ENCODE measurements at places on chromosomes 4 and X.

DNA sequence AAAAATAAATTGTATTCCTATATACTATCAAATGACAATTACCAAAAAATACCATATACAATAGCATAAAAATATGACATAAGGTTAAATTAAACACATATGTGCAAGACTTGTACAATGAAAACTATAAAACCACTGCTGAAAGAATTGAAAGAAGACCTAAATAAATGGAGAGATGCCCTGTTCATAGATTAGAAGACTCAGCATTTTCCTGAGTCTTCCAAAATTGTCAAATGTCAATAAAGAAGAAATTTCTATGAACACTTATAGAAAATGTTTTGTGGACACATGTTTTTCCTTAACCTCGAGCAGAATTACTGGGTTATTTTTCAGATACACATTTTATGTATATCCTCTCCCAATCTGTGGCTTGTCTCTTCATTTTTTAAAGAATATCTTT, 103.1 kb upstream of the DCLK2 start:
- no peak for DNase-seq

GRCh38 chrX:14598330-14598729, 69.0 kb downstream of the GLRA2 start:
- no peak for DNase-seq

DNA sequence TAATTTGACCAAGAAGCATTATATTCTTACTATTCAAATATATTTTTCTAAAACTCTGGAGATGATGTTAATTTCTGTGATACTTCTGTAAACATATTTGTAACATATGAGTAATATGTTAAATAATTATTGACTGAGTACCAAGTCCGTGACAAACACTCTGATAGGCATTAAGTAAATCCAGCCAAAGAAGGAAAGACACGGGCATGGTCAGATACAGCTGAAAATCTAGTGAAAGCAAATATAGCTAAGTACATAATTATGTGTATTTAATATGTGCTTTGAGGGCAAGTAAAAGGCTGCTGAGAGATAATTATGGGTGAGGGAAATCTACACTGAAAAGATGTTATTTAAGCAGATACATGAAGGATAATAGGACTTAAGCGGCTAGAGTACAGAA, 1263.6 kb upstream of the ADGRL3 start:
- DNase-seq, result no peak

DNA sequence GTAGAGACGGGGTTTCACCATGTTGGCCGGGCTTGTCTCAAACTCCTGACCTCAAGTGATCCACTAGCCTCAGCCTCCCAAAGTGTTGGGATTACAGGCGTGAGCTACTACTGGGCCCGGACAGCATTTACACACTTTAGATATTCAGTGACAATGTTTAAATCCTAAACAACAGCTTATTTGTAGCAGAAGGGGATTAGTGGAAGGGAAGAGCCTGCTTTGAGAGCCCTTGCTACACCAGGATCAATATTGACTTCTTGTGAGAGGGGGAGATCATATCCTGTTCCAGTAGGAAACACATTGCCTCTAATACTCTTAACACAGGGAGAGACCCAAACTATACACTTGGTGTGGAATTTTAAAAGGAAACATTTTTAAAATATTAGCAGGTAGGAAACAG, 7.1 kb downstream of the MGST2 start:
- DNase-seq, result no peak

DNA sequence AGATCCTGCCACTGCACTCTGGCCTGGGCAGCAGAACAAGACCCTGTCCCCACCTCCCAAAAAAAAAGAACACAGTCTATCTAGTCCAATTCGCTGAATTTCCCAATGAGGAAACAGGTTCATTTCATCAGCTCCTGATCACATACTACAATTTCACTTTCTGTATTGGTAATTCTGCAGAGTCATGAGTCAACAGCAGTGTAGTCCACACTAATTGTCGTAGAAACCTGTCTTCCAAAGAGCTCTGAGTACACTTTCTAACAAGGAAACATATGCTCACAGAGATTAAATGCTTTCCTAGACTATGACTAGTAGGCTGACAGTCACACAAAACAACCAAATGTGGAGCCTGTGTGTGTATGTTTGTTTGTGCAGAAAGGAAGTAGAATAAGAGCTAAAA, 91.9 kb downstream of the GPC4 start:
- peak; percentile 35 for DNase-seq

GRCh38 chrX:20418379-20419150, 151.9 kb upstream of the RPS6KA3 start:
- DNase-seq, result no peak

- DNase-seq, result no peak
Measured at GRCh38 chr4:170374770-170375169, 285.0 kb upstream of the AADAT start.

GRCh38 chr4:56406151-56406550, 18.9 kb upstream of the AASDH start:
- no peak for DNase-seq

DNA sequence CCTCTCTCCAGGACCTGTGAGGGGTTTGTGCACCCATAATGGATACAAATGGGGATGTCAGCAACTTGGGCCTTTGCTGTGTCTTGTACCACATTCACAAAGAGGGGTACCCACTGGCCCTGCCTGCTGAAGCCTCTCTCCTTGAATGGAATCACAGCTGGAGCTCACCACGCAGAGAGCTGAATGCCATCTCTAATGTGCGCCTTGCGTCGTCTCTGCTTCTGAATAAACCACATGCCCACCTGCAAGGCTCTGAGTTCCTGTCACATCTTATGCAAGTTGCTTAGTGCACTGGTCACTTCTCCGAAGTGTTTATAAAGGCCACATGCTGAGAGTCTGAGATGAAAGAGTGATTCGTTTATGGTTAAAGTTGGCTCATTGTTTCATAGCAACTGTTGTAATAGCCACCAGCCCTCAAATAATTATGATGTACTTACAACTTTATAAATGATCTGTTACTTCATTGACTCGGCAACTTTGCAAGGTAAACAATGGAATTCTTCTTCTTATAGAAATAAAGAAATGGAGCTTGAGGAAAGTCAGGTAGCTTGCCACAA, 6.2 kb upstream of the PUDP start:
- no peak for DNase-seq

DNA sequence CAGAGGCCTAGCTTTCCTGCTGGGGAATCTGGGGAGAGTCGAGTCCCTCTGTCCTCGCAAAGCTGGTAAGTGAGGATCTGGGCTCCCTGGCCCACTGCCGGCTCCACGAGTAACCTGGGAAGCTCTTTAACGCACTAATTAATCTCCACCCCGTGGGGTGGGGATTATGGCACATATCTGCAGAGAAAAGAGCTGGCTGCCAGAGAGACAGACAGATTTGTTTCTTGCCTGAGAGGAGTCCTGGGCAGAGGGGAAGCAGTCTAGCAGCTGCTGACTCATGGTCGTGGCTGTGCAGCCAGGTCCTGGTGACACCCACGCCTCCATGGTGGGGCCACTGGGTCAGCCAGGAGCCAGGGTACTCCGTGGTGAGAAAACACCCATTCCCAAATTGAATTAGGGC, 14.0 kb downstream of the SORCS2 start:
- no peak for DNase-seq

DNA sequence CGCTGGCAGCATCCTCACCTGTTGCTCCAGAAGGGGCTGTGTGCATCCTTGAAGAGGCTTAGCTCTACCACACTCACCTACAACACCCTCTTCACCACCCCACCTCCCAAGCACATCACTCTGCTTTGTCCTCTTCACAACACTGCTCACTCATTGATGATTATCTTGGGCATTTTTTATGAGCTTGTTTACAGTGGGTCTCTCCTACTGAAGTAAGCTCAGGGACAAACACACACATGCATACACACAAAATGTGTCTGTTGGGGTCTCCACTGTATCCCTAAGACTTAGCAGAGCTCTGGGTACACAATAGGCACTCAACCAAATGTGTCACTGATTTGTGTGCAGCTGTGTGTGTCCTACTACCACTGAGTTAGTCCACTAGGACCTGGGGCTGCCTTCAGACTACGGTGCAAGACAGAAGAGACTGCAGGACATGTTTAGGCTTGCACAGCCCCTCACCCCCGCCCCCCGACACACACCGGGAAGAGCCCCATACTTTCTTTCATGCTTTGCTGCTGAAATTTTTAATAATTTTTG, 1.3 kb upstream of the GABRE start:
- no peak for DNase-seq

DNA sequence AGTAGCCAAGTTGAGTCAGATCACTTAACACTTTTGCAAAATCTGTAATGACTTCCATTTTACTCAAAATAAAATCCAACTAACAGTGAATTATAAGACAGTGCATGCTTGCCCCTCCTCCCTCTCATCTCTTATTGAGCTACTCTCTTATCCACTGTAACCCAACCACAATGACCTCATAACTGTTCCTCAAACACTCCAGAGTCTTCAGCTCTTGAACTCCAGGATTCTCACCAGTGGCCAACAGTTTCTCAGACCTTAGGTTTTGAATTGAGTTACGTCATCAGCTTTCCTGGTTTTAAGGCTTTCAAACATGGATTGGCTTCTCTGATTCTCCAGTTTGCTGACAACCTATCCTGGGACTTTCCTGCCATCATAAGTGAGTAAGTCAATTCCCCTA, 938.3 kb downstream of the RAB28 start:
- no peak for DNase-seq

GRCh38 chrX:154791939-154792338, 13.3 kb downstream of the MPP1 start:
- no peak for DNase-seq

DNA sequence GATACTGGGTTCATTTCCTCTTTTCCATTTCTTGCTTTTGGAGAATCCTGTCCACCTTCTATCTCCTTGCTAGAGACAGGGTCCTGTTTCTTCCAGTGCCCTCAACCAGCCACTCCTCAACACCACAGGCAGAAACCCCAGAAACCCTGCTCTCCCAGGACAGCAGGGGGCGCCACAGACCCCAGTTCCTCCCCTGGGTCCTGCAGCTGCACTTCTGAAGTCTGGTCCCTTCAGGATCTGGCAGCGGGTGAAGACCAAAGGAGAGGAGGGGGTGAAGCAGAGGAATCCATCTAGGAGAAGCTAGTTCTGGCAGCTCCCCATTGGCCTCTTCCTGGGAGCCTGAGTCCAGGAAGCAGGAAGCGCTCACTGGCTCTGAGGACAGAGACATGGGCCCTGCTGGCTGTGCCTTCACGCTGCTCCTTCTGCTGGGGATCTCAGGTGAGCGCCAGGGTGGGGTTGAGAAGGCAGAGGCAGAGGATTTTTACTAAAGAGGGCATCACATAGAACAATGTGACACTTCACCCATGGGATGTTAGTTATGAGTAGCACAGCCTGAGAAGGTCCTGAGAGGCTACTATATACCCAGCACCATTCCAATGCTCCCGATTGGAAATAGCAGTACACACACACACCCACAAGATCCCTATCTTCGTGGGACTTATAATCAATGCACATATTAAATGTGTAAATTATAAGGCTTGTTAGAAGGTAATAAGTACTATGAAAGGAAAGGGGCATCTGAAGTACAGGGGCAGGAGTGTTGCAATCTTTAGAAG, at the start of gene PRSS48:
Gene PRSS48 (plus strand): TSS at position 375 of the 776 bp plus-strand sequence. CDS start 12 bp downstream, at position 387.
- peak; percentile 59 for DNase-seq

DNA sequence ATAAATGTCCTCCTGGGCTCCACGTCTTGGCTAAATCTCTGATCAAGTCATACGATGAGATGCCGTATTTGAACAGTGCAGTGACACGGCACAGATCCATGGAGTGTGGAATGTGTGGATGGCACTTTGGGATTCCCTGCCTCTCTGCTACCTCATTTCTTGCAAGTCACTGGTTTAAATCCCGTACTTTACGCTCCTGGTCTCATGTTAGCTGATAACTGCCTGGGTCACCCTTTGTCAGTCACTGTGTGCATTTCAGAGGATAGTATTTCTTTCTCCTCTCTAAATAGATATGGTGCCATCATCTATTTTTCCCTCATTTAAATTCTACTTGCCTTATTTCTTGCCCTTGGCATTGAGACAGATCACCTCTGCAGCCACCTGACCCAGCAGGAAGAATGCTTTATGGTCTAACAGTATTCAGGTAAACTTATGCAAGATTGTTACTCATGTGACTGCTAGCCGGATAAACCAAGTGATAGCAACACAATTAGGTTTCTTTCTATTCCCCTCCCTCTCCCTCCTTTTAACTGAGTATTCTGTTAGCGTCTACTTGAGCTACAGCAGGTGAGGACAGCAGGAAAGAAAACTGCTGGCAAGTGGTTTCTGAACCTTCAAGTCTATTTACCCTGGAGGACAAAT, 2.8 kb downstream of the EGF start:
- DNase-seq, result no peak

- peak; percentile 21 for DNase-seq
Measured at GRCh38 chrX:45191383-45191782, 9.3 kb downstream of the DIPK2B start.

- peak; percentile 34 for DNase-seq
Measured at GRCh38 chrX:9369802-9370291, 95.0 kb upstream of the TBL1X start.

DNA sequence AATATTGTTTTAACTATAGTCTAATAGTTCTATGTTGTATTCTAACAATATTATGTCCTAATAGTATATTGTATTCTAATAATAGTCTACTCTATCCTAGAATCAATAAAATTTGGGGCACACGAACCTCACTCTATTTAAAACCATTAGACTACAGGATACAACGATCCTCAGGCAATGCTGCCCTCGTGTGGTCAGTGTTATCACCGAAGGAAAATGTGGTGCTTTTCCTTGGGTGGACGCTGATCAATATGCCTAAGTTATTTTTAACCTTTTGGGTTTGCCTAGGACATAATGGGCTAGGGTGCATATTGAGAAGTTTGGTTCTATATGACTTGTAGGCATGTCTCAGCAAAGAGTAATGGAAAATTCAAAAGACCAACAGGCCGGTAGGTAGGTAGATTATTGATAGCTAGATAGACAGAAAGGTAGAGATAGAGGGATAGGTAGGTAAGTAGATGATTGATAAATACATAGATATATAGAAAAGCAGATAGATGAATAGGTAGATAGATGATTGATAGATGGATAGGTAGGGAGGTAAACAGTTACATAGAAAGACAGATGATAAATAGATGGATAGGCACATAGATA, 75.1 kb downstream of the PRKX start:
- DNase-seq, result no peak

DNA sequence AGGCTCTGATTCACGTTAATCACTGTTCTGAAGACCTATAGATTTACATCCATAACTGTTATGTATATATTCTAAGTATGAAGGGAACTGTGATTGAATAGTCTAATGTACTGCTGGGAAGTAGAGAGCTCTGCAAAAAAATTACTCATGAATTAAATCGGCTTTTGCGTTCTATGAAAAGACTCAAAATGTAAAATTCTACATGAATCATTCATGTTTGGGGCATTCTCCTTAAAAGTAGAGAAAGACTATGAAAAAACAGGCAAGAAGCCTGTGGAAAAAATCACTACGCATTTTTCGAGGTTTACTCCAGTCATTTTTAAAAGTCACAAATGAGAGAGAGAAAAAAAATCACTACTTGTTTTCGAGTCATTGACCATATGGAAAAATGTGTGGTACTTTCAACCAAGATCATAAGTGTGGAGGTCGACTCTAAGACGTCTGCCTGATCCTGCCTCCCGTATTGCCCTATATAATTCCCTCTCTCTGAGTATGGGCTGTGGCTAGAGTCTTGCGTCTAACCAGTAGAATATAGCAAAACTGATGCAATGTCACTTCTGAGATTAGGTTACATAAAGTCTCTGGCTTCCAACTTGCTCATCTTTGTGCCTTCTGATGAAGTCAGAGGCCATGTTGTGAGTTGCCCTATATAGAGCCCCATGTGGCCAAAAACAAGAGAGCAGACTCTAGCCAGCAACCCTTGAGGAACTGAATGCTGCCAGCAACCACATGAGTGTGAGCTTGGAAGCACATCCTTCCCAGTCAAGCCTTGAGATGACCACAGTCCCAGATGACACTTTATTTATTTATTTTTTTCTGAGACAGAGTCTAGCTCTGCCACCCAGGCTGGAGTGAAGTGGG, 32.1 kb upstream of the VEGFD start:
- DNase-seq, result no peak

GRCh38 chr4:139083607-139083955, 68.0 kb downstream of the NOCT start:
- peak; percentile 68 for DNase-seq

Measured in hematopoietic multipotent progenitor cell (in vitro differentiated cells).